ENCODE measurements at places on chromosomes 3 and 15.

GRCh38 chr3:195040773-195041520 lies 230.0 kb downstream of the XXYLT1 start:
- no peak for DNase-seq

GRCh38 chr3:171262431-171262830 lies 197.8 kb downstream of the TNIK start:
- DNase-seq: no peak

DNA sequence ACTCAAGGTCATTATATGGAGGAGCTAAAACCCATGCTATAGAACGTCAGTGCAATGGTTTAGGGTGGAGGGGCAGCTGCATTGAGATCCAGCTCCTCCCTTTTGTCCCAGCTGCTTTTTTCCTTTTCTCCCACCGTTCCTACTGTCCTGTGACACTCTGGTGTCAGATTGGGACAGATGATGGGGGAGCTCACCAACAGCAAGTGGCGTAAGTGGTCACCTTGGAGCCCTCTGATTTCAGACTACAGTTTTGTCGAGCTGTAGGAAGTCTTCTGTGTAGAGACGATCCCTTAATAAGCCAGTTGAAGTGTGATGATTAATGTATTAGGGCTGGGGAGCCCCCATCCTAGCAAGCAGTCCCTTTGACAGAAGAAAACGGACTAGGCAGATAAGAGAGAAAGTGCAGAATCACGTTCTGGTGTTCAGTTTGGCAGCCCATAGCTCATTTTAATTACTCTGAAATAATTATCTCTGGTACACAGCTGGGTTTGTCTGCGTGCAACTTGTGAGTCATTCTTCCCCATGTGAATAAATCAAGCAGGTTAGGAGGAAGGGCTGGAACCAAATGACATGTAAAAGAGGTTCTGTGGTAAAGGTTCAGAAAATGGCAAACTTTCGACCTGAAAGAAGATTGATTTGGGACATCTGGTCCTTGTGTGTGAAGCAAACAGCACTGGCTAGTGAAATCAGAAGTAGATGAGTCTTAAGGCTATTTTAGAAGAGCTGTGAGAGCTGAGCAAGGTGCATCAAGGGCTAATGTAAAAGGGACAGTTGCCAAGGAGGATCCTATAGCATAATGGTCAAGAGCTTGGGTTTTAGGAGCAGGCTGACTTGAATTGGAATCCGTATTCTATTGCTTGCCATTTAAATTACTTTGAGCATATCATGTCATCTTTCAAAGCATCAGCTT lies 241.4 kb downstream of the EDEM1 start:
- DNase-seq: no peak

DNA sequence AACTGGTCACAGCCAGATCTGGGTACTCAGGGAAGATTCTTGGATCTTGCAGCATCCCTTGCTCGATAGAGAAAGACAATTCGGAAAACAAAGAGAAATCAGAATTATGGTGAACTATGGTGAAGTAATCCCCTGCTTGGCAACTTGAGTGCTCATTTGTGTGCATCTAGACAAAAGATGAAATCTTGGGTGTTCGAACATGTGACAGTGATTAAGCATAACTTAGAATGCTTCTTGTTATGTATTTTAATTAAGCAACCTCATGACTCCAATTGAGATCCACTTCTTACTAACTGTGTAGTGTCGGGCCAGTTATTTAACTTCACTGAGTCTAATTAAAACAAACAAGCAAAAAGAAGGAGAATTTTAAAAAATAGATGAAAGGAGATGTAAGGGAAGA lies 56.5 kb downstream of the ZNF385D start:
- DNase-seq: no peak

GRCh38 chr15:47846876-47847275 lies 129.6 kb downstream of the SEMA6D start:
- DNase-seq: no peak

GRCh38 chr3:100537646-100538338 lies 45.4 kb downstream of the TMEM45A start:
- no peak for DNase-seq

- DNase-seq: no peak
Observed at GRCh38 chr3:193908181-193908744, 227.7 kb upstream of the HES1 start.

GRCh38 chr3:5731100-5731499 lies 543.6 kb downstream of the EDEM1 start:
- no peak for DNase-seq

DNA sequence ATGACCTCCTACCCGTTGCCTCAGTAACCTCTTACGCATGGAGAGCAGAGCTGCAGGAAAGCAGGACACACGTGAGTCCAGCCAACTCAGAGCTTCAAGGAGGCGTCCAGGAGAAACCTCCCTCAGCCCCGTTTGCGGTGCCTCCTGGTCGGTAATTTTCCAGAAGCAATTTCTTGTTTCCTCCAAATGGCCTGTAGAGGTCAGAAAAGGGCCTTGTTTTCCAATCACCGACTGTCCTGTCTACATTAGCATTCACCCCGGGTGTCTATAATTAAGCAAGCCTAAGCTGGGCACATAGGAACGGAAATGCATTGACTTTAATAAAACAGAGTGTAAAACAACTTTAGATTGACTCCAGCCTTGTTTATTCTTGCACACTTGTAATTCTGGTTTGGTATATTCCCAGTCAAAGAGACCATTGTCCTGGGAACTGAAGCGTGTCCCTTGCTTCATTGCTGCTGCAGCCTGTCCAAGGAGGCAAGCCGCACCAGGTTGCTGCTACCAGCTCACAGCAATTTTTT lies 836.2 kb downstream of the AGBL1 start:
- DNase-seq: no peak

GRCh38 chr15:62564886-62565633 lies 400.0 kb upstream of the C2CD4B start:
- no peak for DNase-seq

DNA sequence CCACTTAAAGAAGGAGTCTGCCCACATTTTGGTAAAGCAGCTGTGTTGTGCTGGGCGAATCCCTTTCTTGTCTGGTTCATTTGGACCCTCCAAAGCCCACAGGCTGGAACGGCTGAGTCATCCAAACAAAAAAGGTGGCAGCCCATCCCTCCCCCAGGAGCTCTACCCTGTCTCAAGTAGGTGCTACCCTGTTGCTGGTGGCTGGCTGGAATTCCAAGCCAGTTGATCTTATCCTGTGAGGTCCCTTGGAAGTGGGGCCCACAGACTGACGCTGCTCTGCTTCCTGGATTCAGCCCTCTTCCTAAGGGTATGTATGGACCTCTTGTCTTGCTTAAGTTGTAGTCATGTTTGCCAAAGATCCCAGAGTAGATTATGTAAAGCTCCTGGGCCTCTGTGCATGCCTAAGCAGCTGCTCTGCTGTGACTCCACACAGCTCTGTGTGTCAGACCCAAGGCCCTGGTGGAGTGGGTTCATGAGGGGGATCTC lies 44.5 kb downstream of the CCR1 start:
- DNase-seq: no peak

- no peak for DNase-seq
Observed at GRCh38 chr15:48631176-48631770, 14.2 kb downstream of the FBN1 start.

DNA sequence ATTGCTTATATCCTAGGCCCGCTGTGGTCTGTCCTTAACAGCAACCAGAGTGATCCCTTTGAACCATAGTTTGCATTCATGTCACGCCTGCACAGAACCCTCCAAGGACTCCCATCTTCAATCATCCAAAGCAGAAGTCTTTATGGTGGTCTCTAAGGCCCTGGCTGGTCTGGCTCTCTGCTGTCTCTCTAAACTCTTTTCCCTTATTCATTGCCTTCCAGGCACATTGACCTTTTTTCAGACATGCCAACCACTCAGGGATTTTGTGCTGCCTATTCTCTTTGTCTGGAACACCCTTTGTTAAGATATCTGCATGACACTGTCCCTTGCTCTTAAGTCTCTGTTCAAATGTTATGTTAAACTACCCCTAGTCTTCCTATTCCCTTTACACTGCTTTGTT lies 21.9 kb upstream of the ZBTB47 start:
- no peak for DNase-seq

DNA sequence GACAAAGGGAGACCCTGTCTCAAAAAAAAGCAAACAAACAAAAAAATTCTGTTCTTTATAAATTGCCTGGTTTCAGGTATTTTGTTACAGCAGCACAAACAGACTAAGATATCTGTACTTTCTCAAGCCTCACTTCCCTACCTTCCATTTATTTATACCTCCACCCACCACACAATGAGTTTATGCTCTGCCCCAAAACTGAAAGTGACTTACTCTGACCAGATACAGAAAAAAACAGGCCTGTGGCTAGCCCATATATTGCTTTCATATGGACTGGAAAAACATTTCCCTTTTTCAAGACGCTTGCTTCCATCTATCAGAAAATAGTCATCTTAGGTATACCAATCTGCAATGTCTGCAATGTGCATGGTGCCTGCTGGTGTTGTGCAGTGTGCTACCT lies 8.7 kb upstream of the GPD1L start:
- no peak for DNase-seq

- peak; percentile 4 for DNase-seq
Observed at GRCh38 chr3:632571-633170, 436.1 kb downstream of the CHL1 start.

GRCh38 chr3:68057637-68058320 lies 403.4 kb upstream of the SUCLG2 start:
- no peak for DNase-seq

DNA sequence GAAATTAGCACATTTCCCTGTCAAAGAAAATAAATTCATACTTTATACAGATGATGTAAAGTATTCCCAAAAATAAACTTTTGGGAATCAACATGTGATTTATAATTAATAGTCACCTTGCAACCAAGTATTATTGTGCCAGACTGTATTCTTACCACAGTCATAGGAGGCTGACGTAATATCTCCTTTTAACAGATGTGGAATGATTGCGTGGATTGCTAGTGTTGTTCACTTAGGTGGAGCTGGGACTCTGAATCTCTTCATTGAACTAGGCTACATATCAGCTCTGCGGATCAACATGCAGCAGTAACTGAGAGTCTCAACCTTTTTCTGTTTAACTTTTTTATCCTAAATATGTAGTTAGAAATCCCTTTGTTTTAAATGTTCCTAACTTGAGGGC lies 37.2 kb downstream of the PXK start:
- no peak for DNase-seq

DNA sequence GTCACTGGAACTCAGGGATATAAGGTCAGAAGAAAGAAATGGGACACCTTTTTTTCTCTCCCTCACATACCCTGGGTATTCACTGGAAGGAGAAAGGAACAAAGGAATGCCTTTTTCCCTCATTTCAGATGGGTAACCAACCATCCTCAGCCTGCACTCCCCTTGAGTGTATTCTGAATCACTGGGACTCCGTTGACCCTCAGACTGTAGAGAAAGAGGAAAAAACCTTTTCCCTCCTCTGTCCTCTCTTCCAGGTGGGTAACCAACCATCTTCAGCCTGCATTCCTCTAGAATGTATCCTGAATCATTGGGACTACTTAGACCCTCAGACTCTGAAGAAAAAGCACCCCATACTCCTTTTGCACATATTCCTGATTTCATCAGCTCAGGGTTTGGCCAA lies 11.4 kb downstream of the PRR20G start:
- DNase-seq: no peak

DNA sequence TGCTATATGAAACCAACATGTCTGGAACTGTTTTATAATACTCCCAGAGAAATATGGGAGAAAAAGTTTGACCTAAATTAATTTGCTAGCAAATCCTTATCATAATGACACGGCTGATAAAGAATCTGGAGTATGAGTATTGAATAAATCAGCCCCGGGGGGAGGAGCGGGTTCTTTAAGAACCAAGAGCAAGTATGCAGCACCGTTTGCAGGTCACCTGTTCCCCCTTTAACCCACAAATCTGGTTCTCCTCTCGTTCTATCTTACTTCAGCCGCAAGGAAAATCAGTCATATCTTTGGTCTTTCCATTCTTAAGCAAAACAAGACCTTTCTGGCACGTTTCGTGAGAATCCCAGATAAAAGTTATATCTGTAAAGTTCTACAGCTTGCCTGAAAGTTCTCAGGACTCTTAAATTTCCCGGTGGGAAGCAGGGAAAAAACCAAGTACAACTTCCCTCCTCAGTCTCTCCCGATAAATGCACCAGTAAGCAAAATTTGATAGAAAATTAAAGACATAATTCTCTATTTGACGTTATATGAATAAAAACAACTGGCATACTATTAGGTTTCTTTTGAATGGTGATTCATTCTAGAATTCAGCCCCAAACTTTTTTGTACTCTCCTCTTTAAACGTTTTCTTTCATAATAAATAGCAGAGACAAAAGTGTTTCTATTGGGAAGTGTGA lies 348.6 kb downstream of the ZBBX start:
- no peak for DNase-seq

GRCh38 chr3:151226088-151226563 lies 23.1 kb upstream of the GPR171 start:
- DNase-seq: no peak

- DNase-seq: no peak
Observed at GRCh38 chr3:152853196-152853595, 18.3 kb downstream of the P2RY1 start.

- DNase-seq: no peak
Observed at GRCh38 chr3:15382405-15382923, 44.9 kb downstream of the METTL6 start.

- no peak for DNase-seq
Observed at GRCh38 chr15:49115062-49115461, 40.3 kb downstream of the COPS2 start.

DNA sequence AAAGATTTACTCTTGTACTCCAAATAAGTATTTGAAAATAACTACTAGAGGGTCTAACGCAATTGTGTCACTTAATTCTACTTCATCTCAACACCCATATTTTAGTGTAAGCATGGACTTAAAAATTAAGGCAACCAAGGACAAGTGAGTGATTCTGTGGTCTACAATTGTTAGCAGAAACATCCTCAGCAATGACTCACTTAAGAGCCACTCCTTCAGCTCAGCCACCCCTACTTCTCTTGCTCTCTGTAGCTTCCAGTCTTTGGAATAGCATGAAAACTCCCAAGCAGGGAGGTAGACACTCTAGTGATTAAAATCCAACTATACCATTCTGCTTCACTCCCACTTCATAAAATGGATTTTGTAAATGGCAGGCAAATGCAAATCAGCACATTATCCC lies 116.0 kb upstream of the LRRN1 start:
- no peak for DNase-seq
